MM.1S (cell line): ENCODE measurements at places on chromosomes 6 and 20.

- DNase-seq, result no peak
Observed at GRCh38 chr6:28433119-28433518, 10.2 kb downstream of the ZSCAN23 start.

- DNase-seq, result no peak
Observed at GRCh38 chr6:90417385-90417784, 120.7 kb upstream of the BACH2 start.

- DNase-seq, result peak; percentile 65
Observed at GRCh38 chr6:98946879-98947410, 801 bp downstream of the FBXL4 start.

DNA sequence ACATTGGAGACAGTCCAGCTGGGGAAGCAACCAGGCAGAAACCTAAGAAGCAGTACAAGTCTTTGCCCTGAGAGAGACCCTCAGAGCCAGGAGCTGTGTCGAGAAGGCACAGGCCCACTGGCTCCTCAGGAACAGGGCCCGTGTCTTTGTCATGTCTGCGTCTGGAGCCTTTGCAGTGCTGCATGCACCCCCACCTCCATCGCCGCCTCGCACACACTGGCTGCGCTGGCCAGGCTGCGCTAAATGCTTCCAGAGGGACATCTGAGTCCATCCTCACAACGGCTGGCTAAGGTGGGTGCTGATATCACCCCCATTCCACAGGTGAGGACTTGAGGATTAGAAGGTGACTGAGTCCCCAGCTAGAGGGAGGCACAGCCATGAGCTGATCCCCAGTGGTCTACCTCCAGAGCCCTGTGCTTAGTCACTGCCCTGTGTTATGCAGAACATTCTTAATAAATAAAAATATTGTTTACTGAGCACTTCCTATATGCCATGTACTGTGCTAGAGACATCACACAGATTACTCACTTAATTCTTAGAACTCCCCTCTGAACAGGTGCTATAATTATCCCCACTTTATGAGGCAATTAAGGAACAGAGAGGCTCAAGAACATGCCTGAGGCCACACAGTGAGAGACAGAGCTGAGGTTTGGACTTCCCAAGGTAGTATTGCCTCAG lies 27.6 kb downstream of the GABRR2 start:
- no peak for DNase-seq

- DNase-seq, result no peak
Observed at GRCh38 chr6:43941174-43941573, 171.2 kb downstream of the VEGFA start.

GRCh38 chr6:106976270-106976669 lies 1.7 kb upstream of the CD24 start:
- DNase-seq, result no peak

GRCh38 chr20:51609251-51609650 lies 66.7 kb upstream of the NFATC2 start:
- no peak for DNase-seq

DNA sequence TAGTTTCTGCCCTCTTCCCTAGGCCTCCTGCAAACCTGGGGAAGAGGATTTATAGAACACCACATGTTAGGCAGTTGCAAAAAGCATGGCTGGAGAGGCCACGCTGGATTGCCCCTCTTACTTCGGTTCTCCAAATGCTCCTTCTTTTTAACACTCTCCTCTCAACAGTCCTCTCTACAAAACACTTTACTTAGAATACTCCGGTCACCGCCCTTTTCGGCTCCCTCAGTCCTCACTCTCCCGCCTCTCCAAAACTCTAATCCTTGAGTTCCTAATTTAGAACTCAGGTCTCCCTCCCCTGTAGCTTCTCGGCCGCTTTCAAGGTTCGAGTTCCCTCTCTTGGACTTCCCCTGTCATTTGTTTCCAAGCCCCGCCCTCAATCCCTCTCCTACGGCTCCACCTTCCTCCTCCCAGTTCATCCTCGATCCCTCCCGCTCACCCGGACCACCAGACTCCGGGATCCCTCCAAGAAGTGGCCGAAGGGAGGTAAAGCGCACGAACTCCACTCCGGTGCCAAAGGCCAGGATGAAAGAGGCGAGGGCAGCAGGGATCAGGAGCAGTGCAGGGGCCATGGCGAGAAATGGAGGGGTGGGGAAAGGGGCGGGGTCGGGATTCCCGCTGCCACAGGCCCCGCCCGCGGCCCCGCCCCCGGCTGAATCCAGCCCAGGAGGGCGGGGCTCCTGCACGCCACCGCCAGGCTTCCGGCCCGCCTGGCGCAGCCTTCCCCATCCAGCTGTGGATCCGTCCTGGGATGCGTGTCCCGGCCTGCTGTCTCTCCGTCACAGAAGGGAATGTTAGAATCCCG lies at the start of gene NRM:
Gene NRM, minus strand, starts transcription at position 582 of the 805 bp plus-strand sequence. Its CDS starts 10 bp downstream, at position 572.
- DNase-seq, result peak; percentile 75

DNA sequence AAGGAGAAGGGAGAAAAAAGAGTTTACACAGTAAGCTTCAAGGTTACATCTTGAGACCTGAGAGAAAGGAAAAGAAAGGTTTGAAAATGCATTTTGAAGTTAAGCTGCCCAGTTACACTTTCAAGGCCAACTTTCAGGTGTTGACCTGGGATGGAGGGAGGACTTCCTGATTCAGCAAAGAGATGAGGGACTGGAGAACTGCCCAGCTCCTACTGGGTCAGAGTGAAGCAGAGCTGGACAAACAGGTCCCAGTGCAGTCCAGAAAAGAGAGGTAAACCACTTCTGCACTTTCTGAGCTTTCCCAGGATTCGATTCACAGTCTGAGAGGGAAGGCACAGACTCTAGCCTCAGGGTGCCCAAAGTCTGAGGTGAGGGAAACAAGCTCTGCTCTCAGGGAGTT lies 6.0 kb upstream of the TJAP1 start:
- DNase-seq, result no peak

- DNase-seq, result no peak
Observed at GRCh38 chr20:38635721-38636288, 34.2 kb downstream of the ARHGAP40 start.

GRCh38 chr20:53080969-53081871 lies 109.1 kb downstream of the TSHZ2 start:
- DNase-seq, result no peak

DNA sequence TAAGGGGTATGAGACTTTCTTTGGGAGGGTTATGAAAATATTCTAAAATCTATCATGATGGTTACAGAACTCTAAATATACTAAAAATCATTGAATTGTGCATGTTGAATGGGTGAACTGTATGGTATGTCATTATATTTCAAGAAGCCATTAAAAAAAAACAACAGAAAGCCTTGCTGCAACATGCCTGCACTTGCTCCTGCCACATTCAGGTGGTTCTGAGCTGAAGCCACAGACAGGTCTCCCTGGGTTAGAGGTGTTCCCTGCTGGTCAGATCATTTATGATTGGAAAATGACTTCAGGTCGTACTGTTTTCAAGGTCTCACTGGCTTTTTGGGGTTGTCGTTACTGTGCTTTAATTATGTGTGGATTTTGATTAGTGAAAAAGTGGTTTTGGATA lies 13.3 kb downstream of the GMPR start:
- DNase-seq, result no peak

GRCh38 chr6:106254636-106255035 lies 70.9 kb downstream of the ATG5 start:
- DNase-seq, result no peak

GRCh38 chr6:110699780-110700179 lies 115.5 kb downstream of the CDK19 start:
- DNase-seq, result no peak

GRCh38 chr6:135358251-135358821 lies 139.2 kb downstream of the AHI1 start:
- DNase-seq, result no peak

DNA sequence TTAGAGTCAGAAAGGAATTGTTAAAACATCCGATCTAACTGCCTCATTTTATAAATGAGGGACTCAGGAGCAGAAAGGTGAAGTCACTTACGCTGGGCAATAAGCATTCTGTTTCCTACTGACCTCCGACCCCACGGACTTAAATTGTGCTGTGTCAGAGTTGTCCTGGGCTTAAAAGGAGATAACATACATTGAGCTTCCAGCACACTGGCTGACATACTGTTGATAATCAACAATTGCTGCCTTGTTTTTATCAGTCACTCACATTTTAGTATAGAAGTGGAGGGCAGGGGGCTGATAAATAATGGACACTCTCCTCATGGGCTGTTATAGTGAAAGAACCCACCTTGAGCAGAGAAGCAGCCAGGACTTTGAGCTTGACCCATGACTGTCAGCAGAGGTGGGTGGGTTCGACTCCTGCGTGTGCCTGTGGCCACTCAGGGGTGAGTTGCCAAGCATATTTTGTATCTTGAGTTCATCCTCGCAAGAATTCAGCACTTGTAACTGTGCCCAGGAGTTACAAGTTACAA lies 166.5 kb upstream of the JARID2 start:
- no peak for DNase-seq

DNA sequence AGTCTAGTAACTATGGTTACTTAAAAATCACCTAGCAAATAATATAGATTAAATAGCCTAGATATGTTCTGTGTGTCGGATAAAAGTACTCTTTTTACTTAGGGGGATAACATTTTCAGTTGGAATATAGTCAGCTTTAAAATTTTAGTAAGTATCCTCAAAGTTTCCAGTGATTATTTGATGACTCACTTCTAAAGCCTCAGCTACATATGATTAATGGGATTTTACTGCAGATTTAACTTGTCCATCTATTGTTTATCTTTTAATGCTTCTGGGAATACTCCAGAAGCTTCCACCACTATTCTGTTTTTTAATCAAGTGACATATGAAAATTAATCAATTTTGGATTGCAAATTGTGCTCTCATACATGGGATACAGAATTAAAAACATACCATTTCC lies 8.7 kb upstream of the TENT5A start:
- DNase-seq, result no peak

DNA sequence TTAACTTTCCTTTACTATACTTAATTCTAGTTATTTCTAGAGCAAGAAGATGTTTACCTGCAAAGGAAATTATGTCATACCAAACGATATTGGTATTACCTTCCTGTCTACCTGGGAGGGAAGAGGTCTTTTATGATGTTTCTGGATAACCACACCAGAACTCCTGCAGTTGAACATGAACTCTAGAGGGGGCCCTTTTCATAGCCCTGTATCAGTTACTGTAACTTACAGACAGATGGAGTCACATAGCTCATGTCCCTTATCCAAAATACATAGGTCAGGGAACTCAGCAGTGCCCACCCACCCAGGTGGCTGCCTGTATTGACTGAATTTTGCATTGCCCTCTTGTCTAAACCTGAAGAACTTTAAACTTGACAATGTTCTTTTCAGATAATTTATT lies 35.1 kb upstream of the MYL9 start:
- DNase-seq, result peak; percentile 16

GRCh38 chr20:61839223-61839911 lies 226.3 kb downstream of the TAF4 start:
- no peak for DNase-seq

DNA sequence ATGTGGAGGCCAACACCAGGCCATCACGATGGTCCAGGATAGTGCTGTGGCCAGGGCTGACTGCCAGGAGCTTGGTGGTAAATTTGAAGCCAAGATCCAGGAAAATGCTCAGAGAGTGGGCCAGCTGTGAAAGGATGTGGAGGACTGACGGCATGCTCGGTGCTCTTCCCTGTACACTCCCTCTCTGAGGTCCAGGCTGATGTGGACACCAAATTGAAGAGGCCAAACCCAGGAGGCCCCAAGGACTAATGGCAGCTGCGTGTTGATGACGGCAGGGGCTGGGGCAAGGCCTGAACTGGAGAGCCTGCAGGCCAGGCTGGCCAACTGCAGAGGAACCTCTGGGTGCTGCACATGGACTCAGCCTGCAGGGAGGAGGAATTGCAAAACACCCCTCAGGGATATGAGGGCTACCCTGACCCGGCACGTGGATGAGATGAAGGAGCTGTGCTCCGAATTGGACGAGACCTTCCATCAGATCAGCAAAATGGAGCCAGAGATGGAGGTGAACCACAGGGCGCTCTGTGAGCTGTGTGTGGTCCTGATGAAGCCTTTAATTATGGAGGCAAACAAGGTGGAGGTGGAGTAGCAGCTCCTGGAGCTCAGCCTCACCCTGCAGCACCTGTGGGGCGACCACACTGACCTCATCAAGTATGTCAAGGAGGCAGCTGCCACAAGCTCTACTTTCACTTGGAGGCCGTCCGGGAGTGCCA lies 6.9 kb upstream of the RAET1E start:
- DNase-seq, result no peak

DNA sequence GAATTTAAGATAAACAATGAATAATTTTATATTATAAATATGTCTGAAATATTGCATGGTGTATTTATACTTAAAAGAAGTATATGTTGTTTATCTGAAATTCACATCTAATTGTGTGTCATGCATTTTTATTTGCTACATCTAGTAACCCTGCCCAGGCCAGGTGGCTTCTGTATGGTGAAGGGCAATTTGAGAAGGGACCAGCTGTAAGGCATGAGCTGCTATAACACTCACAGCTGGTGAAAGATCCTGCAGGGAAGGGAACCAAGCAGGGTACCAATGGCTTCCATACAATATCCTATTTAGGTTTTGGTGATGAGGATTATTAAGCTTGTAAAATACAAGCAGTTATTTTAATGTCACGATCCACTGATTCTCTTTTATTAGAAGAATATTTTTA lies 921.8 kb upstream of the GJE1 start:
- no peak for DNase-seq

DNA sequence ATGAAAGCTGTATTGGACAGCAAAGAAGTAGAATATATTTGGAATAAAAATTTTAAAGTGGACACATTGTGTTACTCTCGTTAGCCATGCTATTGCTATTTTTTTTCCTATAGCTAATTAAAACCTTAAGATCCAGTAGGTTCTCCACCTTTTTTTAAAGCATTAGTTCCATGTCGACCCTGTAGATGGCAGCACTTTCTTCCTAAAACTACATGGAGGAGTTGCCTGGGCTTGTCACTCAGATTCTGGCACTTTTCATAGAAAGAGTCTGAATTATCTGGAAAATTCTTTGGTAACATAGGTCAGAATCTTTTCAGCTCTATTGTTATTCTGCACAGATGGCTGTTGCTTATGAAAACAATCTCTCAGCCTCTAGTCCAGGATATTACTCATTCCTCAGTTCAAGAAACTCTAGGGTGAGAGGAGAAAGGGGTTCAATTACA lies 42.0 kb upstream of the ESR1 start:
- DNase-seq, result peak; percentile 57

DNA sequence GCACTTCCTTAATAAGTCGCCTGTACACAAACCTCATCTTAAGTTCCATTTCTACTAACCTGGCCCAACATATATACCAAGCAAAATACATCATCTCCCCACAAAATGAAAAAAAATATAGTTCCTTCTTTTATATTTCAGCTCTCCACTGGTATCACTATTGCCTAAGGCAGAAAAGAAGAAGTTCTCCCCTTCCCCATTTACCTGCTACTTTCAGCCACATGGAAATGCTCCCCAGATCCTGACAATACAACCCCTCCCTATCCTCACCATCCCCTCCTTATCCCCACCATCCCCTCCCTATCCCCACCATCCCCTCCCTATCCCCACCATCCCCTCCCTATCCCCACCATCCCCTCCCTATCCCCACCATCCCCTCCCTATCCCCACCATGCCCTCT lies 175.7 kb downstream of the LINC00237 start:
- no peak for DNase-seq

- no peak for DNase-seq
Observed at GRCh38 chr6:166167258-166167731, 356 bp downstream of the TBXT start.

GRCh38 chr6:132410830-132411229 lies 9.6 kb upstream of the MOXD1 start:
- no peak for DNase-seq
